ENCODE measurements at places on chromosomes 5 and 9.

DNA sequence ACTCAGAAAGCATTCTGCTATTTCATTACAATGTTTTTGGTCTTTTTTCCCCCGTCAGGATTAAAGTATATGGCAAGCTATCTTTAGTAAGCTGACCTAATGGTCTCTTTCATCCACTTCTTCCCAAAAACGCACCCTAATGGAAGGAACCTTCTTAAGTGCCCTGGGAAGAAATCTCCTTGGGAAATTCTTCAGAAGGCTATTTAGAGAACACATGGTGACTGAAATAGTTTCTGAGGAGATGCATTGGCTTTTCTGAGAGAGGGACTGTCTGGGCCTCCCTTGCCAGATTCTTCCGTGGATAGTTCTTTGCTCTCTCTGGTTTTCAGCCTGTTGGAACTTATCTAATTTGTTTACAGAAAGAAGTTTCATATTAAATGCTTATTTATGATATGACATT lies 524.1 kb upstream of the MEF2C start:
- DNase-seq: no peak

GRCh38 chr5:157816682-157817386 lies 42.1 kb downstream of the CLINT1 start:
- no peak for DNase-seq

DNA sequence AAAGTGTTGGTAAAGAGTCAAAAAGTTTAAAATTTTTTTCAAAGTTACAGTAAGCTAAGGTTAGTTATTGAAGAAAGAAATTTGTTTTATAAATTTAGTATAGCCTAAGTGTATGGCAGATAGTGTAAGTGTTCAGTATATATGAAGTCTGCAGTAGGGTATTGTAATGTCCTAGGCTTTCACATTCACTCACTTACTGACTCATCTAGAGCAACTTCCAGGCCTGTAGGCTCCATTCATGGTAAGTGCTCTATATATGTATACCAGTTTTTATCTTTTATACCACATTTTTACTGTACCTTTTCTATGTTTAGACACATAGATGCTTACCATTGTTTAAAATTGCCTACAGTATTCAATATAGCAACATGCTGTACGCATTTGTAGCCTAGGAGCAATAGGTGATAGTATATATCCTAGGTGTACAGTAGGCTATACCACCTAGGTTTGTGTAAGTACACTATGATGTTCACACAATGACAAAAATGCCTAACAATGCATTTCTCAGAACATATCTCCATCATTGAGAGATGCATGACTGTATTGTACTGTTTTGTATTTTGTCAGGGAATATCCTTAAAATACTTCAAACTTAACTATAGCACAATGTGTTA lies 38.5 kb downstream of the CYSTM1 start:
- DNase-seq: no peak

DNA sequence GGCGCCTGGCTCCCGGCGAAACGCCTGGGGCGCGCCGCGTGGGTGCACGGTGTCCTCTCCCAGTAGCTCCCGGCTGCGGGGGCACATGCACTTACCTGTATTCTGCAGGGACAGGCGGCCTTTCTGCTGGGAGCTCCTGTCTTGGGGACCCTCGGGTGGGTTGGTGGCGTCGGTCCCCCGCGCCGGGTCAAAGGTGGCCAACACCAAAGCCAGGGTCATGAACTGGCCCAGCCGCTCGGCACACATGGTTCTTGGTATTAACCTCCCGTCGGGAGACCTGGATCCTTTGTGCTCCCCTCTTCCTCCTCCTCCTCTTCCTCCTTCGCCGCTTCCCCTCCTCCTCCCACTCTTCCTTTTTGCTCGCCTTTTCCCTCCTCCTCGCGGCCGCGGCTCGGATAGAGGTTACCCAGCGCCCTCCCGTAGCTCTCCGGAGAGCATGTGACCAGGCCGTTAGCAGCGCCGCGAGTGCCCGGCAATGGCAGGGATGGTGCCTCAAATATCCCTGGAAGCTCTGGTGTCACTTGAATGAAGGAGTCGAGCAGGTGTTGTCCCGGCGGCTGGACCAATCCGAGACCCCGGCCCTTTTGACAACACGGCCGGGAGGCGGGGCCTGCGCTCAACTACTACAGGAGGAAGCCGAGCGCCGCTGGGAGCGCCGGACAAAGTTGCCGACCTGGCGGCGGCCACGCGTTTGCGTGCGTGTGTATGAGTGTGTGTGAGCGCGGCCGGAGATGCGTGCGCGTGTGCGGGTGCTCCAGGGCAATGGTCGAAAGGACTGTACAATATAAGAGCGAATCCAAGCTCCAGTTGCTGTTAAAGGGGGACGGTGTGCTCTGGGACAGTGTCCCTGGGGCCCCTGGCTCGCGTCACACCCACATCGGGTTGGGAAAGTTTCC lies at the start of gene STC2:
Gene STC2 (minus strand): TSS at position 467 of the 896 bp plus-strand sequence. CDS start 221 bp downstream, at position 246.
- DNase-seq: no peak

DNA sequence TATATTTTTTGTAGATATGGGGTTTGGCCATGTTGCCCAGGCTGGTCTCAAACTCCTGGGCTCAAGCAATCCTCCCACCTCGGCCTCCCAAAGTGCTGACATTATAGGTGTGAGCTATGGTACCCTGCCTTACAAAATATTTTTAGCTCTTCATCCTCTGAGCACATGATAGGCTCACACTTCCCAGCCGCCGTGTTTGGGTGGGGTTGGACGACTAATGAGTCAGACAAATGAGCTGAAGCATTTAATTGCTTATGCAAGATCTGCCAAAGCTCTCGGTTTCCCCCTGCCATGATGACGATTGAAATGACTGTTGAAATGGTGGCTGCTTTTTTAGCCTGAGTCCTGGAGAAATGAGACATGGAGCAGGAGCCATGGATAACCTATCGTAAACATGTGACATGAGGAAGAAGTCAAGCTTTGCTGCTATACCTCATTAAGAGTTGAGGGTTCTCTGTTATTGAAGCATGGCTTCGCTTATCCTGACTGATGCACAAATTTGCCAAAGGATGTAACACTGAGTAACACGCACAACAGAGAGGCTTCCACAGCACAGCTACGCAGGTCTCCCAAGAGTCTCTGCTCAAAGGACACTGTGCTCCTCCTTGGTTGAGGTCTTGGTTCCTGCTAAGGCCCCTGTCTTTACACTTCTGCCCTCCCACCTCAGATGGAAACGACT lies 48.2 kb upstream of the GFPT2 start:
- no peak for DNase-seq

- no peak for DNase-seq
Measured at GRCh38 chr5:42995360-42995751, 44.8 kb downstream of the ANXA2R start.

DNA sequence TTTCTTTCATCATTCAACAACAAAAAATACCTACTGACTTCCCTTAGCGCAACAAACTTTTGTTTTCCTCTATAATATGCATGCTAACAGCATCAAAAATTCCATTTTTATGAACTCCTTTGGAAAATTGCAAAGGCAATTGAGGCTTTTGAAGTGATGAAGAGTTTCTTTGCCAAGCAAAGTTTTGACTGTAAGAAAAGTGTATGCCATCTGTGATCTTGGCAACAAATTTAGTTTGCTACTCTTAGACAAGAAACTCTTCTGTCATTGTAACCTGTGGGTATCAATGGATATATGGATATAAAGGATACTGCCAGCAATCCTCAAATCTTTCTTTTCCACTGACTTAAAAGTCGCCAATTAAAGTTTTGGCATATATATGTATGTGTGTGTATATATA lies 72.0 kb upstream of the GABRA1 start:
- DNase-seq: no peak

DNA sequence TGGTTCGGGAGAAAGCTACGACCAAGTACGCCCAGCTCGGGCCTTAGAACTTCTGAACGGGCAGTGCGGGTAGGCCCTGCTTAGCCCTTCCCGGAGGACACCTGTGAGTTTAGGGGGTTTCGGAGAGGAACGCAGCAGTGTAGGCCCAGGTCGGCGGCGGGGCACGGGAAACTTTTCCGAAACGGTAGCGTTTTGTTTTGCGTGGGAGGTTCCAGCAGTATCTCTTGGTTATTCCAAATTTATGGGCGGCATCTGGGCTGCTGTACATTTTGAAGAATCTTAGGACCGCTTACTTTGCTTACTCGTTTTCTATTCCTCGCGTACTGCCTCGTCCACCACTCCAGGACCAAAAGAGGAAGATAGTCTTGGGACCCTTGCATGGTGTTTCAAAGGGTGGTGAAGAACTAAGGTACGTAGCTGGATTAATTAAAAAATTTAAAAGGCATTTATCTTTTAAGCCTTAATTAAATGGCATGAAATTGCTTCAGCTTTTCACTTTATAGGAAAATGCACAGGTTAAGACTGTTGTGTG lies 492 bp downstream of the TENT2 start:
- no peak for DNase-seq

DNA sequence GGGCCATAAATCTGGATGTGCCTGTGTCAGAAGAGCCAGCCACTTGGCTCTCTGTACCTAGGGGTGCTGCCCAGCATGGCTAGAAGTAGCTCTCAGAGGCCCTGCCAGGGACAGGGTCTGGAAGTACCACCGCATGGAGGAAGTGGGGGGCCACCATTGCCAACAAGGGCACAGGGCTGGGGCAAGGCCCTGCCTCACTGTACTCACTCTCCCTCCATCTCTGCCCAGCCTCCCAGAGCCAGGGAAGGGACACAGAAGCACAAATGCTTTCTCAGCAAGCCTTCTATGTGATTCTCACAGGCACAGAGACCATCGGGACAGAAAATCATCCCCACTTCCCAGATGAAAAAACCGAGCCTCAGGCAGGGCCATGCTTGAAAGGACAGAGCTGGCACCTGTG lies 138.1 kb downstream of the C5orf15 start:
- DNase-seq: no peak

GRCh38 chr9:79885093-79885857 lies 313.5 kb downstream of the TLE4 start:
- no peak for DNase-seq

- no peak for DNase-seq
Measured at GRCh38 chr5:31638748-31639418, at the start of gene PDZD2. TSS of gene PDZD2 (plus strand) at chr5:31639131.

- DNase-seq: no peak
Measured at GRCh38 chr5:124789104-124789605, 42.7 kb upstream of the ZNF608 start.

DNA sequence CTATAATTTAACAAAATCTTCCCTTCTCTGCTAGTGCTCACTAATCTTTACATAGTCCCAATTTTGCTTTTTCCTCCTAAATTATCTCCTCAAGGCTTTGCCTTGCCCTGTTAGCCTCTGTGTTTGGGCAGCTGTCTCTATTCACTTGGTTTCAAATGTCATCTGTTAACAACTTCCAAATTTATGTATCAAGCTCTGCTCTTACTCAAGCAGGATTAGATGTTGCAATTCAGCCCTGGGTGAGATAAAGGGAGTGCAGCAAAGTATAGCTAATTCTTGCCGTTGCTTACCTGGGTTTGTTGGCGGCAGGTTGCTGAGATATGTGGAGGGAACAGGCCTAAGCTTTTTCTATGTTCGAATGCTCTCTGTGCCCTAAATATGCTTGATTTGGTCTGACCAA lies 483.8 kb downstream of the DMAC1 start:
- DNase-seq: no peak

- DNase-seq: no peak
Measured at GRCh38 chr9:15310107-15310850, 3.3 kb upstream of the TTC39B start.

GRCh38 chr9:4530375-4530774 lies 40.1 kb downstream of the SLC1A1 start:
- DNase-seq: no peak

DNA sequence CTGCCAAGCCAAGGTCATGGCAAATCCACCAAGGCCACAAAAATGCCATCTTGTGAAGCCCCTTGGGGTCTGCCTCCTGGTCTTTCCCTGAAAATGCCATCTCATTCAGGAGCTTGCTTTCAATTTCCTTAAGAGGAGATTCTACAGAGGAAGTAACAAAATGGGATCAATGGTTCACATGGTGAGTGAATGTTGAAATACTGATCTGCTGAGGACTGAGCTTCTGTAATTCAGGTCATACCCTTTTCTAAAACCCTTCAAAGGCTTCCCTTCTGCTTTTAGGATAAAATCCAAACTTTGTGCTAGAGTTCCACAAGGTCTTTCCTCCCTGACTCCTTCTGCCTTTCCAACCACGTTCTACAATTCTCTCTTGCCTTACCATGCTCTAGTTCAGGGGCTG lies 24.7 kb upstream of the NR3C1 start:
- DNase-seq: no peak

DNA sequence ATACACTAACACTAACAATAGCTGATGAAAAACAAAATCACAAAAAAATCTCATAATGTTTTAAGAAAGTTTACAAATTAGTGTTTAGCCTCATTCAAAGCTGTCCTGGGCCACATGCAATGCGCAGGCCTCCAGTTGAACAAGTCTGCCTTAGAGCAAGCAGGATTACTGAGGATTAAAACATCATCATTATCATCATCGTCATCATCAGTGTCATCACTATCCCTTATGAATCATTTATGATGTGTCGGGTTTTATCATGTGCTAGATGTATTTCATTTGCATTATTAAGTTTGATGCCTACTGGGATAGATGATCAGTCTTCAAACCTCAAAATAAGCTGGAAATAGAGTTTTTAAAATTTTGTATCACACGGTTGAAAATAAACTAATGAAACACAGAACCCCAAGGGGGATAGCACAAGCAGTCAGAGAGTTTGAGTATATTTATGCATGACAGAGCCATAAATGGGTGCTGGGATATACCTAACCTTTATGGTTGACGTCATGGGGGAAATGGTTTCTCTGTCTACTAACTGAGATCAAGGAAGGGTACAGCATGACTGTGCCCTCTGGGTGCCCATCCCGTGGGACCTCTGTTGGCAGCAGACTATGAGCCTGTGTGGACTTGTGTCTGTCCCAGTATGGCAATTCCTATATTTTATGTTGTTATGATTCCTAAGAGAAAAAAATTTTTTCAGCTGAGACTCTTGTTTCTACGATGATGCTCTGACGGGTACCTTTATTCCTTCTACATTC lies 150.3 kb upstream of the ADRA1B start:
- no peak for DNase-seq

DNA sequence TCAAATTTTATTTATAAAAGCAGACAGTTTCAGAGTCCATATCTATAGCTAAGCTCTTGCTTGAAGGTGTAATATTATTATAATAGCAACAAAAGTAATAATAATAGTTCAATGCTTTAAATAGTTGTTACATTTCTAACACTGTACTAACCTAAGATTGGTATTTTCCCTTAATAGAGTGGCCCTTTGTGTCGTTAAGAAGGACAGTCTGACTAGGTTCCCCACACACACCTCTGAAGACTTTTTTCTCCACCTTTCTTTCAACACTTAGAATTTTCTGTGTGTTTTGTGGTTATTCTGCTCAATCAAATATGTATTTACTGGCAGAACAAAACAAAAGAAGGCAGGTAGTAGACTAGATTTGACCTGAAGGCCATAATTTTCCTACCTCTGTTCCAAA lies 223.2 kb upstream of the ACO1 start:
- no peak for DNase-seq

GRCh38 chr5:103369125-103370120 lies 110.9 kb downstream of the MACIR start:
- DNase-seq: no peak
